ENCODE measurements at places on chromosomes 4 and X. TPM values are rescaled to one million over a fixed set of nuclear protein-coding genes. Genes with fewer than 3 reads are reported as not detected.

- no peak for DNase-seq
Measured at GRCh38 chr4:71469541-71469940, 130.7 kb downstream of the SLC4A4 start.

GRCh38 chrX:104270916-104271512 lies 16.3 kb upstream of the ESX1 start:
- no peak for DNase-seq

FAM47A gene
- not detected for total RNA-seq

GABRE gene
- 176 TPM for total RNA-seq

MTTP gene
- total RNA-seq: not detected

TMSB15C gene
- 4.7 TPM for total RNA-seq
